Transverse colon (tissue), 4 donors: ENCODE measurements at places on chromosomes 1 and 21. TPM values are rescaled to one million over a fixed set of nuclear protein-coding genes. Genes with fewer than 3 reads are reported as not detected.
A peak's percentile ranks its signal among the peaks of the same experiment; 100 is the strongest.

GRCh38 chr1:118485757-118486156, 300.7 kb upstream of the SPAG17 start:
- H3K27me3 ChIP-seq = no peaks in the 10 kb centered on the region
- no peak overlapping the region for H3K4me3 ChIP-seq
- no peak for DNase-seq
- H3K27ac ChIP-seq = no peak overlapping the region

DNA sequence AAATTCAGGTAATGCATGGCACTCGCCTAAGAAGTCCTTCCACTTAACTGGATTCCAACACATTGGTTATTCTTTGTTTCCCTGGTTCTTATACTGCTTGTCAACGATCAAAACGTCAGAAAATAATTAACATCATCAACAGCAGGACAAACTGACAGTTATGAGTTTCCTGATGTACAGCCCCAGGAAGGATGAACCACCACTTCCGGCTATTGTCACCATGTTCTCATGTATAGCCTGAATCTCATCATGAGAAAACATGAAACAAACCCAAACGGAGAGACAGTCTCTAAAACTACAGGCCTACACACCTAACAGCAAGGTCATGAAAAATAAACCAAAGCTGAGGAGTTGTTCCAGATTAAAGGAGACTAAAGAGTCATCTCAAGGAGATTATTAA, 60.5 kb upstream of the FBXO28 start:
- no peaks in the 10 kb centered on the region for H3K36me3 ChIP-seq
- no peaks in the 10 kb centered on the region for H3K27me3 ChIP-seq
- no peak overlapping the region for H3K27ac ChIP-seq
- H3K4me3 ChIP-seq = no peak overlapping the region
- DNase-seq = no peak

- H3K36me3 ChIP-seq = no peaks in the 10 kb centered on the region
- no peak for DNase-seq
- H3K27me3 ChIP-seq = no peaks in the 10 kb centered on the region
Observed at GRCh38 chr1:153434746-153435455, 18.6 kb downstream of the S100A7A start.

GRCh38 chr1:173122958-173123852, 72.5 kb upstream of the TNFSF18 start:
- H3K4me3 ChIP-seq = no peak overlapping the region
- H3K36me3 ChIP-seq = no peaks in the 10 kb centered on the region
- peaks cover 14% of the 10 kb centered on the region for H3K4me1 ChIP-seq
- DNase-seq = peak; percentile 61

- H3K4me1 ChIP-seq = no peaks in the 10 kb centered on the region
- DNase-seq = peak; percentile 4
- H3K36me3 ChIP-seq = no peaks in the 10 kb centered on the region
- H3K4me3 ChIP-seq = no peak overlapping the region
- H3K27ac ChIP-seq = no peak overlapping the region
Observed at GRCh38 chr21:44533891-44534627, 5.9 kb downstream of the KRTAP10-1 start.

DNA sequence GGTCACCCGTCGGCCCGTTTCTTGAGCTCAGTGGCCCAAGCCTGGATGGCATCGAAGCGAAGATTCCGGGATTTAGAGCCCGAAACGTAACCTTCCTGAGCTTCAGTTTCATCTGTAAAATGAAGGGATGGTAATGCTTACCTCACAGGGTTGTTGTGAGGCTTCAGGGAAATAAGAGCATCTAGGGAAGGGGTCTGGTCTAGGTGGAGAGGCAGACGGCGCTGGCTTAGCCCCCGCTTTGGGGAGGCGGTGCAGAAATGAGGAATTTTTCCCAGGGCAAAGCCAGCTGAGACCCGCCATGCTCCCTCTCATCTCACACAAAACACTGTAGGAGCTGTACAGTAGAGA, 717 bp upstream of the MYCL start:
- H3K4me3 ChIP-seq = peak overlapping the region; percentile 63
- DNase-seq = no peak
- peaks cover 53% of the 10 kb centered on the region for H3K27me3 ChIP-seq
- peaks cover 22% of the 10 kb centered on the region for H3K4me1 ChIP-seq

GRCh38 chr1:206779638-206780037, 7.3 kb upstream of the IL10 start:
- no peak for DNase-seq
- H3K4me3 ChIP-seq = no peak overlapping the region
- H3K27me3 ChIP-seq = peaks cover 7% of the 10 kb centered on the region
- no peak overlapping the region for H3K27ac ChIP-seq

GRCh38 chr1:219908170-219908569, 20.2 kb downstream of the SLC30A10 start:
- no peak overlapping the region for H3K4me3 ChIP-seq
- H3K36me3 ChIP-seq = no peaks in the 10 kb centered on the region
- no peaks in the 10 kb centered on the region for H3K4me1 ChIP-seq

- H3K27ac ChIP-seq = peak overlapping the region; percentile 28
- H3K4me1 ChIP-seq = peaks cover 31% of the 10 kb centered on the region
- no peak for DNase-seq
- H3K27me3 ChIP-seq = no peaks in the 10 kb centered on the region
Observed at GRCh38 chr1:230270185-230270558, 156.0 kb downstream of the PGBD5 start.

- H3K27ac ChIP-seq = peak overlapping the region; percentile 68
- H3K27me3 ChIP-seq = no peaks in the 10 kb centered on the region
- peaks cover 8% of the 10 kb centered on the region for H3K4me1 ChIP-seq
- H3K36me3 ChIP-seq = no peaks in the 10 kb centered on the region
- DNase-seq = no peak
Observed at GRCh38 chr1:153488731-153489130, 28.3 kb upstream of the S100A7 start.

GRCh38 chr1:115647919-115648650, 6.3 kb downstream of the VANGL1 start:
- no peak overlapping the region for H3K27ac ChIP-seq
- peaks cover 29% of the 10 kb centered on the region for H3K4me1 ChIP-seq
- H3K36me3 ChIP-seq = no peaks in the 10 kb centered on the region
- H3K27me3 ChIP-seq = no peaks in the 10 kb centered on the region

DNA sequence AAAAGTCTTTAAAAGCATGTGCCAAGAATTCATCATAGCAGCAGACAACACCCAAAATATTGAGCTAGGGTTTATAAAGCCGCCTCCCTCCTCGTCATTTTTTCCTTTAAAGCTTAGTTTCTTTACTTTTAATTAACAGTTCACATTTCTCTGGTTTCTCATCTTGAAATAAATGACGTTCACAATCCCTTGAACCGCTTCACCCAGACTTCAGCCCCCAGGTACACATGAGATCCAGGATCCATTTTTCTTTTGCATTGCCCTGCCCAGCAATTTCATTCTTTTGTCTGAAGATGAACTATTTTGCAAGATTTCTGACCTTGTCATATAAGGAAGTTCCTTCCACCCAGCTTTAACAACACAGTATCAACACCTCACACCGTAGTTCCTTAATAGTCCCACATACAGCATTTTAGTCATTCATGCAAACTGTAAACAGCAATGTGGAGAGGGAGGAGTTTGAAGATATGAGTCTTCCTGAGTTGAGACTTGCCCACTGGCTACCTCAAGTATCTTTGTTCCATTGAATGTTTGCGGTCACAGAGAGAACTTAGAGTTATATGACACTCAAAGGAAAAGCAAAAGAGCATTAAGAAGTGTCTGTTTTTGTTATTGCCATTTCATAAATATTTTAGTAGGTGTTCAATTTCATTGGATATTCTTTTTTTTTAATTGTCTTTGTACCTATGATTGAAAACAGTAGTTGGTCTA, 35.3 kb upstream of the CACYBP start:
- peak overlapping the region; percentile 81 for H3K27ac ChIP-seq
- no peak for DNase-seq
- H3K4me1 ChIP-seq = peaks cover 55% of the 10 kb centered on the region
- no peaks in the 10 kb centered on the region for H3K27me3 ChIP-seq

DNA sequence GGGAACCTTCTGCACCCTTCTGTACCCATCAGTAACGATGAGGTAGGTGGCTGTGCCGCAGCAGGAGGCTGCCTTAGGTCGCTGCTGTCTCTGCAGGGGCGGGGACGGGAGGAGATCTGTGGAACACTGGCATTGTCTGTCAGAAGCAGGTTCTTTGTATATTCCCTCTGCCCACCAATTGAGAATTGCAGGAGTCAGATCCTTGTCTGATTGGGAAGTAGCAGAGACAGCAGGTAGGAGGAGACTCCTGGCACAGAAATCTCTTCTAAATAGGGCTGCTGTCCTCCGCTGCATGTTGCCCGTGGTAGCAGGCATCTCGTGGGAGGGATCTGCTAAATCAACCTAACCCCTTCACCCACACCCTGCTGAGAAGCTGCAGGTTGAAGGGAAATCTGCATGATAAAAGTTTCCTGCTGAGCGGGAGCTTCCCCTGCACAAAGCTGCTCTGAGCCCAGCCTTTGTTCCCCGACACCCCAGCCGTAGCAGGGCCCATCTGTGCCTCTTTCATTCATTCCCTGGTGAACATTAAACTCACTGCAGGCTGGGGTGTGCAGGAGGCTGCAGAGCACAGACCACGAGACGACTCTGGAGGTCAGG, 15.9 kb downstream of the SARS1 start:
- H3K36me3 ChIP-seq = peaks cover 59% of the 10 kb centered on the region
- no peak overlapping the region for H3K4me3 ChIP-seq
- H3K4me1 ChIP-seq = no peaks in the 10 kb centered on the region
- no peak for DNase-seq

GRCh38 chr21:46096596-46097335, 1.1 kb upstream of the COL6A2 start:
- peak; percentile 8 for DNase-seq
- H3K27ac ChIP-seq = peak overlapping the region; percentile 93
- H3K4me3 ChIP-seq = peak overlapping the region; percentile 57
- no peaks in the 10 kb centered on the region for H3K36me3 ChIP-seq
- peaks cover 46% of the 10 kb centered on the region for H3K27me3 ChIP-seq

DNA sequence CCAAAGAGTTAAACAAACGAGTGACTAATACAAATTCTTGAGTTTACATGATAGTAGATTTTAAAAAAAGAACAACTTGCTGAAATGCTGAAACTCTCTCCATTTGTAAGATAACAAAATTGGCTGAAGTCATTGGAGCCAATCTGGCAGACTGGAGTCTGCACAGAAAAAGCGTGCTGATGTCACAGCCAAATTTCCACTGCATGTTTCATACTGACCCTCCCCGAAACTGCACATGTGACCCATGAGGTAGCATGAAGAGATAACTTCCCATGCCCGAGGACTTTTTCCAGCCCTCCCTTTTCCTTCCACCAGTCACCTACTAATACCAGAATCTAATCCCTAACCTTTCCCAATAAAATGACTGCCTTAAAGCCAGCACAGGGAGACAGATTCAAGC, 1.2 kb upstream of the LELP1 start:
- no peak overlapping the region for H3K4me3 ChIP-seq
- no peaks in the 10 kb centered on the region for H3K4me1 ChIP-seq
- H3K36me3 ChIP-seq = no peaks in the 10 kb centered on the region
- H3K27ac ChIP-seq = no peak overlapping the region
- no peak for DNase-seq

DNA sequence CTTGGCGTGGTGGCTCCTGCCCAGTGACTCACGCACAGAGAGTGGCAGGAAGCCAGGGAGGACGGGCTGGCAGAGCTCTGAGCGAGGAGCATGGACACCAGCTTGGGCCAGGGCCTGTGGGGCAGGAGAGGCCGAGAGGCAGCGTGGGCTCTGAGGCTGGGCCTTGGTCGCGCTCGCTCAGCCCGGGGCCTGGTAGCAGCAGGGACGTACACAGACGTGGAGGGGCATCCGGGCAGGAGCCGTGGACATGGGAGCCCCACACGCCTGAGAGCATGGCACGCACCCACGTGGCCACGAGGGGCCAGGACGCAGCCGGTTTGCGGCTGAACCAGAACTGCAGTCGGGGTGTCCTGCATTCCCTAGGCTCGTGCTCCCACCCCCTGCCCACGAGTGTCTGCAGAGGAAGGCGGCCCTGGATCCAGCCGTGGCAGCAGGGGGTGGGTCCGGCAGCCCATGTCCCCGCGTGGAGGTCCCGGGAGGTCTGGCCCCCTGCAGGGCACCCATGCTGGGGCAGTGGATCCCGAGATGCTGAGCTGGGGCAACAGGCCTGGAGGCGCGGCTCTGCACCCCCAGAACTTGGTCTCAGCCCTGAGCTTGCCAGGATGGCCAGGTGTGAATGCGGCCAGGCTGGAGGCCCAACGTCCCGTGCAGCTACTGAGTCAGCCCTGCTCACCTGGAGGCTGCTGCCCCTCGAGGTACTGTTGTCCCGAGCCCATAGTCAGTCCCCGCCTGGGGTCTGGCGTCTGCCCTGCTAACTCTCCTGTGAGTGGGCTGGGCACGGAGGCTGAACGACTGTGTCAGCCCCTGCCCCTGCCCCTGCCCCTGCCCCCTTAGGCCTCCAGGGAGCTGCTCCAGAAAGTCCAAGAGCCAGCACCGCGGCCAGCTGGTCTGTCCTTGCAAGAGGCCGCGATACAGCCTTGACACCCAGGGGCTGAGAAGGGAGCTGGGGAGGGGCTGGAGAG, 61.6 kb downstream of the SLX9 start:
- H3K4me1 ChIP-seq = no peaks in the 10 kb centered on the region
- no peaks in the 10 kb centered on the region for H3K27me3 ChIP-seq

PLA2G2D gene
- total RNA-seq = 0.16 TPM

NPPB gene
- not detected for total RNA-seq

GJA8 gene
- total RNA-seq = not detected
